Bronchial smooth muscle cell (primary cell): ENCODE measurements at places on chromosomes 2 and 18. TPM values are rescaled to one million over a fixed set of nuclear protein-coding genes. Genes with fewer than 3 reads are reported as not detected.

SH2D6 gene
- total RNA-seq: 0.17 and 0.63 TPM in 2 replicates

RBKS gene
- 2.7 and 3.9 TPM in 2 replicates for total RNA-seq

DLGAP1 gene
- total RNA-seq: 0.32 and 0.34 TPM in 2 replicates

CNRIP1 gene
- 17.2 and 18.0 TPM in 2 replicates for total RNA-seq

DOK6 gene
- 3.2 and 9.0 TPM in 2 replicates for total RNA-seq

LYPD6 gene
- under 0.01 TPM in 1 of 2 replicates, not detected in the other for total RNA-seq

IL1B gene
- 0.63 TPM in 1 of 2 replicates, not detected in the other for total RNA-seq

SIGLEC15 gene
- 1.2 and 3.2 TPM in 2 replicates for total RNA-seq

ACTR2 gene
- total RNA-seq: 46.5 and 90.6 TPM in 2 replicates

GKN2 gene
- not detected in 2 replicates for total RNA-seq

CPLX4 gene
- total RNA-seq: not detected in 2 replicates

RAX gene
- total RNA-seq: not detected in 2 replicates

VIT gene
- total RNA-seq: 1.3 and 10.0 TPM in 2 replicates

ORMDL1 gene
- total RNA-seq: 32.3 and 34.0 TPM in 2 replicates

TMEM178A gene
- 0.69 and 2.7 TPM in 2 replicates for total RNA-seq

OR6B2 gene
- total RNA-seq: not detected in 2 replicates

SKOR2 gene
- not detected in 2 replicates for total RNA-seq

ERBB4 gene
- total RNA-seq: 0.32 TPM in 1 of 2 replicates, not detected in the other

EVX2 gene
- not detected in 2 replicates for total RNA-seq

ANKRD62 gene
- not detected in 2 replicates for total RNA-seq

POTEC gene
- not detected in 2 replicates for total RNA-seq

NFU1 gene
- 55.0 and 59.3 TPM in 2 replicates for total RNA-seq

PRSS56 gene
- not detected in 2 replicates for total RNA-seq

ZNF892 gene
- 4.2 and 4.4 TPM in 2 replicates for total RNA-seq

NRBP1 gene
- total RNA-seq: 90.0 and 94.5 TPM in 2 replicates

TFCP2L1 gene
- total RNA-seq: not detected in 2 replicates

EHBP1 gene
- 178 and 184 TPM in 2 replicates for total RNA-seq

TMEM17 gene
- total RNA-seq: 1.9 and 2.5 TPM in 2 replicates

MYOM1 gene
- total RNA-seq: 0.95 and 1.7 TPM in 2 replicates

LIPG gene
- total RNA-seq: 0.17 and 0.63 TPM in 2 replicates

EML6 gene
- total RNA-seq: 0.17 and 0.63 TPM in 2 replicates

ATAD2B gene
- total RNA-seq: 7.1 and 9.1 TPM in 2 replicates

C2orf72 gene
- total RNA-seq: 0.09 TPM in 1 of 2 replicates, not detected in the other

LRATD1 gene
- under 0.01 TPM in 1 of 2 replicates, not detected in the other for total RNA-seq

LAMA1 gene
- 1.5 and 5.8 TPM in 2 replicates for total RNA-seq

TMEM18 gene
- 9.8 and 16.1 TPM in 2 replicates for total RNA-seq

CCL20 gene
- not detected in 2 replicates for total RNA-seq

SCTR gene
- total RNA-seq: not detected in 2 replicates

PLGLB1 gene
- 0.32 TPM in 1 of 2 replicates, not detected in the other for total RNA-seq

COX7A2L gene
- 157 and 183 TPM in 2 replicates for total RNA-seq

GALNT3 gene
- 0.16 and 0.17 TPM in 2 replicates for total RNA-seq

PLA2R1 gene
- total RNA-seq: 13.6 and 18.1 TPM in 2 replicates

RTKN gene
- 17.8 and 18.1 TPM in 2 replicates for total RNA-seq

CFAP65 gene
- total RNA-seq: under 0.01 TPM in 1 of 2 replicates, not detected in the other

GALR1 gene
- not detected in 2 replicates for total RNA-seq

PTPN18 gene
- total RNA-seq: 10.6 and 10.9 TPM in 2 replicates

TRAF3IP1 gene
- 9.9 and 11.5 TPM in 2 replicates for total RNA-seq

HOXD1 gene
- total RNA-seq: not detected in 2 replicates

KCNG2 gene
- total RNA-seq: 0.32 and 1.9 TPM in 2 replicates

DES gene
- 2.4 and 2.7 TPM in 2 replicates for total RNA-seq

LYPD6B gene
- total RNA-seq: 0.32 TPM in 1 of 2 replicates, not detected in the other
